ENCODE measurements at places on chromosomes 3 and 15.

GRCh38 chr3:13822042-13822441 lies 57.8 kb downstream of the WNT7A start:
- no peak for DNase-seq

DNA sequence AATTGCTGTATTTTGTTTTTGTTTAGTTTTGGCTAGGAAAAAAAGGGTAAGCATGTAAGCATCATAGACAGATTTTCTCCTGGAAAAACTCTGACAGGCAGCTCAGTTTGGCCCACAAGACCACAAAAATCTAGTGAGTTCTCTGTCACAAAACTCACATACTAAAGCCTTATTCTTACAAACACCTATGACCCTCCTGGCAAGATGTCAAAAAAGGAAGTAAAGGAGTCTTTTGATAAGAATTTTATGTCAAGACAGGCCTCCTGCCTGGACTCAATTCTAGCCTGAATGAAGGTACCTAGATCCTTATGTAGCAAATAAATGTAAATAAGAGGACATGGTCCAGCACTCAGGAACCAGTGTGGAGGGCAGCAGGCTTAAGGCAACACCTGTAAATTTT lies 668.3 kb upstream of the ZNF385D start:
- no peak for DNase-seq

GRCh38 chr3:34374521-34374920 lies 576.1 kb downstream of the PDCD6IP start:
- no peak for DNase-seq

DNA sequence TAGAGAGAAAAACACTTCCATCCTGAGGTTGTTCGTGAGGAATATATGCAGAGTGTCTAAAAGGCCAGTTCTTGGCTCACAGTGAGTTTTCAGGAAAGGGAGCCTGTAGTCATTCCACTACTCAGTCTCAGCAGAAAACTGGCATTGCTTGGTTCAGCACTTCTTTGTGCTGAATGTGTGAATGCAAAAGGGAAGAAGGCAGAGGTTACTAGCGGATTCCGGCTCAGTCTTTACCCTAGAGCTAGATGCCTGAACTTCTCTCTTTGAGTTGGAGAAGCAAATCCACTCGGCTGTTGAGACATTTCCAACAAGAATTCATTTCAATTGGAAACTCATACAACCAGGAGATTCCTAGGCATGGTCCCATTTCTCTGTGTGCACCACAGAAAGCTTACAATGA lies 23.1 kb upstream of the FRMD4B start:
- no peak for DNase-seq

- DNase-seq: no peak
These were observed 90.5 kb downstream of the MINAR1 start for GRCh38 chr15:79522656-79523055.

DNA sequence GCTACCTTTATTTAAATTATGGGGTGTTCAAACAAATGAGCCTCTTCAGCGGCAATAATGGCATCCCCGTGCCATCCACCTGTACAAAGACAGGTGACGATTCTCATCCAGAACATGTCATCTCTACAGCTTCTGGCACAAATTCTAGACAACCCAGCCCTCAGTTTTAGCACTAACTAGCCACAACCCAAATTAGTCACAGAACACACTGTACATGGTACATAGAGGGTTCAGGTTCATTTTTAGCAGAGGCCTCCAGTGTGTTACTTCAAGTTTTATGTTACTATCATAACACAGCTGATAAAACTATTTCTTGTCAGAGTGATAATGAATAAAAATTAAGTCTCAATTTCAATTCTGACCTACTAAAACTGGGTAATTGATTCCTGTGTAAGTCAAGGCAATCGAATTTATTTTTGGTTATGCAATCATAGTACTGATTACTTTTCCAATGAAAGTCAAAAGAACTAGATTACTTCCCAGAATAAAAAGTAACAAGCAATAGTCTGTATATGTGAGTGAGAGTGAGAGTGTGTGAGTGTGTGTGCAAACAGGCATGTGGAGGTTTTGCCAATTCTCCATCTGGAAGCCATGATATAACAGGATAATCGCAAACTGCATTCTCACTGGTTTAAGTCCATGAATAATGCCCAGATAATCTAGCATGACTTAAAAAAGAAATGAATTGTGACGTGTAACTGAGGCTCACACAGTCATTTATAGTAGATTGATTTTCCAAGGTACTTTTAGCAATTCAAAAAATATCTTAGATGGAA lies 37.4 kb downstream of the SHQ1 start:
- DNase-seq: no peak
